ENCODE measurements at places on chromosomes 6 and 20.

DNA sequence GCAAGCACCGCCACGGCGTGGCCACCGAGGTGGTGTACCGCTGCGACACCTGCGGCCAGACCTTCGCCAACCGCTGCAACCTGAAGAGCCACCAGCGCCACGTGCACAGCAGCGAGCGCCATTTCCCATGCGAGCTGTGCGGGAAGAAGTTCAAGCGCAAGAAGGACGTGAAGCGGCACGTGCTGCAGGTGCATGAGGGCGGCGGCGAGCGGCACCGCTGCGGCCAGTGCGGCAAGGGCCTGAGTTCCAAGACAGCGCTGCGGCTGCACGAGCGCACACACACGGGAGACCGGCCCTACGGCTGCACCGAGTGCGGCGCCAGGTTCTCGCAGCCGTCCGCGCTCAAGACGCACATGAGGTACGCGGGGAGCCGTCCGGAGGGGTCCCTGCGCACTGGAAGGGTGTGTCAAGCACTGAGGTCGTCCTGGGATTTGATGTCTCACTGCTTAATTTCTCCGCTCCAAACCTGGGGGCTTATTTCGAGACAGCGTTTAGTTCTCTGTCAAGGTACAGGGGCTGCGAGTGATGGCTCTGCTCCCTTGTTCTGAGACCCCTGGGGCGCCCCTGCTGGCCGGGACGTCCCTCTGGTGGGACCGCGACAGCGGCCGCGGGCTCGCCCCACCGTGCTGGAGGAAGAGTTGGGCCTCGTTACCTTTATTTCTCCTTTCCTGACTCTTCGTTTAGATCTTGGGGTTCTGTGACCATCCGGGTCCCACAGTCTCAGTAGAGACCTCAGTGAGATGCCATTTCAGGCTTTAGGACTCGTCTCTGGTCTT is 3.6 kb downstream of the GZF1 start:
- no peak for DNase-seq

DNA sequence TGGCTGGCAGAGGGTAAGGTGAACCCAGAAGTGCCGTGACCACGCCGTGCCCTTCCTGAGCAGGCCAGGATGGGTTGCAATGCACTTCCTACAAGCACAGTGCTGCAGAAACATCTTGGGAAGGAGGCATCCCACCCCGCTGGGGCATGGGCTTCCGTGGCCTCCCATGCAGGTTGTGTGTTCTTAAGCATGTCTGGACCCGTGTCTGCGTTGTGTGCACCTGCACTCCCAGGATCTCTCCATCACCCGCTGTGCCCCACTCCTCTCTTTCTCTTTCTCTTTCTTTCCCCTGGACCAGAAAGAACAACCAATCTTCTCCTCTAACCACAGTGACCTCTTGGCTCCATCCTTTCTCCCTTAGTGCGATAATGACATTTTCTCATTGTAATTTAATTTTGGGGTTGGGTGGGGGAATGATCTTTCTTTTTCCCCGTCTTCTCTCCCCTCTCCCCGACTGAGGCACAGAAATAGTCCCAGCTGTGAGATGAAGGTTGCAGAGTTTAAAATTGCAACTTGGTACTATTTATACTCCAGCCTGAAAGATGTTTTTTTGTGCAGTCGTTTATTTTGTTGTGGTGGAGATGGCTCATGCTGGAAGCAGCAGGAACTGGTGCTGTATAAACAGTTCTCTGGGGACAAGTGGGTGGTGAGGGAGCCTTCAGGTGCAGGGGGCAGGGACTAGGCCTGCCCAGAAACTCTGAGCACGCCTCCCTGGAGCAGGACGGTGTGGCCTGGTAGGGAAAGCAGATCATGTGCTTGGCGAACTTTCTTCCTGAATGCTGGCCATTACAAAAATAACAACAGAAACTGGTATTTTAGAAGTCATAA is 20.5 kb downstream of the BCAS4 start:
- no peak for DNase-seq

GRCh38 chr20:53296025-53296424 is 297.6 kb downstream of the ZNF217 start:
- no peak for DNase-seq

DNA sequence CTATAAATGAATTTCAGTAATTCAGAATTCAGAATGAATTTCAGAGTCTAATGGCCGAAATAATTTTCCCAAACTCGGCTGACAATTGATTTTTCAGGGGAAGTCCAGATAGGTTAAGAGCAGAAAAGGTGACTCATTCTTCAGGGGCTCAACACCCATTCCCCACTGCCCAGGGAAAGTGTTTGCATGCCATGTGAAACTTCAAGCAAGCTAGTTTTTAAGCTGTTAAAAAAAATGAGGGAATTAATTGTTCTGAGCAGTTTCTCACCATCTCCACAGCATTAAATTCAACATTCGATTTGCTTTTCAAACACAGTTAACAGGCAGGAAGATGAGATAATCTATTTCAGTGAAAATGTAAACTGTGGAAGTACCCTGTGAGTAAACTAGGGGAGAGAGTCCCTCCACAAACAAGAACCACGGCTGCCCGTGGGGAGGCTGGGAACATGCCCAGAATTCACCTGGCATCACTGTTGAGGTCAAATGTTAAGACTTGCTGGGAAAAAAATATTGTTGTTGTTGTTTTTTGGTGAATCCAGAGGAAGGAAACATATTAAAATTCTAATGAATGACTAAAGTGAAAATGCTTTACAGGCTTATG is 650.8 kb upstream of the AGPAT4 start:
- no peak for DNase-seq

DNA sequence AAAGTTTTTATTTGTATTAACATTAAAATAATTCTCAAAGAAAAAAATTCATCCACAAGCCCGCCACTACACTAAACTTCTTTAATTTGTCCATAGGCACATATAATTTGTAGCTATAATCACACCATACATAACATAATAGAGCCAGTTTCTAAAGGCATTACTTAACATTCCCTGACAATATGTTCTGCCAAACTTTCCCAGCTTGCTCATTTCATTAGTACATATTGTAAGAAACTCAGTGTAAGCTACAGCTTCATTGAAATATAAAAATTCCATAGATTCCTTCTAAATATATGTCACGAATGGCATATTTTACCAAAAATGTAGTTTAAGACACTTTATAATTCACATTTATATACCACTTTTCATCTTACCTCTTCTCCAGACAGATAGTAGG is 59.3 kb downstream of the MAN1A1 start:
- DNase-seq, result no peak

GRCh38 chr6:21375151-21376116 is 218.1 kb upstream of the SOX4 start:
- DNase-seq, result no peak

DNA sequence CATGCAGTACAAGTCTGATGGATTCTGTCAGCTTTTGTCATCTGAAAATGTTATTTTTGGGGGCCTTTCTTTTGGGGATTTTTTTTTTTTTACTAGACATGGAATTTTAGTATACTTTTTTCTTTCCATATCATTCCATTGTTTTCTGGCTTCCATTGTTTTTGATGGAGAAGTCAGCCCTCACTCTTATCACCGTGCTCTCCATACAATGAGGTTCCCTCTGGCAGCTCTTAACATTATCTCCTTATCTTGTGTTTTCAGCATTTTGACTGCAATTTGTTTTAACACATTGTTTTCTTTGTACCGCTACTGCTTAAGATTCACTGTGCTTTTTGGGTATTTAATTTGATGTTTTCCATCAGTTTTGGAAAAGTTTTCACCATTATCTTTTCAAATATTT is 191.5 kb upstream of the AGPAT4 start:
- DNase-seq, result no peak

GRCh38 chr6:31972709-31973350 is 892 bp upstream of the DXO start:
- DNase-seq, result no peak

DNA sequence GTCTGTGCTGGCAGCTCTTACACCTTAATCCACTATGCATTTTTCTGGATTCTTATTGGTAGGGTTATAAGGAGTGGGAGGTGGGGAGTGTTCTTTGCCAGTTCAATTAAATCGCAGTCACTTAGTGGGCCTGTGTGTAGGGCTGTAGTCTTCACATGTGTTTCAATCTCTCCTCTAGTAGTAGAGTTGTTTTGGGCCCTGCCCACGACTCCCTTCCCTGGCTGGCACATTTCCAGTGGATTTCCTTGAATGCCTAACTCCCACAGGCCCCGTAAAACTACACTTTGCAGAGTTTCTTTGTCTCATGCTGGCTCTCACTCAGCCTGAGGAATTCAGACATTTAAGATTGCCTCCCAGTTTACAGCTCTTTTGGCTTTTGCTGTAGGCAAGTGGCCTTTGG is 414.0 kb upstream of the OPRM1 start:
- DNase-seq, result no peak

DNA sequence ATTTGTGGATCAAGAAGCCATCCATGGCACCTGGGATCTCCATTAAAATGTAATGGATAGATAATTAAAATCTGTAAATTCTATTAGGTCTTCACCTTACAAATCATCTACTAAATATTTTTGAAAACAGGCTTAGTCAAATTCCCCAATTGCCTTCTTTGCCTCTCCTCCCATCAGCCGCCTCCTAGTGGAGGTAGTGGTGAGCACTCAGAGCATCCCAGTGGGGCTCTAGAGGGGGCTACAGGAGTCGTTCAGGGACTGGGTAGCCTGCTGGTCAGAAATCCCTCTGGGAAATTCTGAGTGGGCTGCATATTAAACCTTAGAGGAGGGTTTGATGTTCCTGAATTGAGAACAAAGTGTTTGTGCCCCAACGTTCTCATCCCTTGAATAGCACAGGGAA is 20.8 kb upstream of the PAX1 start:
- DNase-seq, result no peak

DNA sequence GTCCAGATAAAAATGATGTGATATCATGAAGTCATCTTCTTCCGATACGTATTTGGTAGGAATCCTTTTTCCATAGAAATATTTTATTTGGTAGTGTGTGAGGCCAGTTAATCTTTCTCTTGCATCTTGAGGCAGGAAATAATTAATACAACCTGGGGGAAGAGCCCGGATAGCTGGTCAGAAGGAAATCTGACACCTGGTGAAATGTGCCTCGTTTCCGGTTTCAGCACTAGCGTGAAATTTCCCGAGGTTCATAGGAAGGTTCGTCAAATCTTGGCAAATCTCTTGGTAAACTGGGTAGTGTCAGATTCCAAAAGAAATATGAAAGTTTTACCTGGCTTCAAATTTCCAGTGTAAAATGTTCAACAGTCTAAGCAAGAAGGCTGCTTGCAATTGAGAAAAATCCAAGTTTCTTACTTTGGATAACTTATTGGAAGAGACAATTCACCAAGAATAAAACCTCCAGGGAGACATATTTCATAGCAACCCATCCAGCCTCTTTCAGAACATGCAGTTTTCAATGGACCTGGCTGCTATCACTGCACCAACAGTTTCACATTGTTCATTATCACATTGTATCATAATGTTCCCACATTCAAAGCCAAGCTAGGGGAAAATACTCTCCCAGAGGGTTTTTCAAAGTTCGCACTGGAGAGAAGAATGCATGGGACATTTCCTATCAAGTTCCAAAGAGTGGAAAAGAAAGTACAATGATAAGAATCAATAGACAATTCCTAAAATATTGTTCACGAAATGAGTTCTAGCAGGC is 454.5 kb upstream of the CITED2 start:
- no peak for DNase-seq
